ENCODE measurements at places on chromosomes 7 and 10.

DNA sequence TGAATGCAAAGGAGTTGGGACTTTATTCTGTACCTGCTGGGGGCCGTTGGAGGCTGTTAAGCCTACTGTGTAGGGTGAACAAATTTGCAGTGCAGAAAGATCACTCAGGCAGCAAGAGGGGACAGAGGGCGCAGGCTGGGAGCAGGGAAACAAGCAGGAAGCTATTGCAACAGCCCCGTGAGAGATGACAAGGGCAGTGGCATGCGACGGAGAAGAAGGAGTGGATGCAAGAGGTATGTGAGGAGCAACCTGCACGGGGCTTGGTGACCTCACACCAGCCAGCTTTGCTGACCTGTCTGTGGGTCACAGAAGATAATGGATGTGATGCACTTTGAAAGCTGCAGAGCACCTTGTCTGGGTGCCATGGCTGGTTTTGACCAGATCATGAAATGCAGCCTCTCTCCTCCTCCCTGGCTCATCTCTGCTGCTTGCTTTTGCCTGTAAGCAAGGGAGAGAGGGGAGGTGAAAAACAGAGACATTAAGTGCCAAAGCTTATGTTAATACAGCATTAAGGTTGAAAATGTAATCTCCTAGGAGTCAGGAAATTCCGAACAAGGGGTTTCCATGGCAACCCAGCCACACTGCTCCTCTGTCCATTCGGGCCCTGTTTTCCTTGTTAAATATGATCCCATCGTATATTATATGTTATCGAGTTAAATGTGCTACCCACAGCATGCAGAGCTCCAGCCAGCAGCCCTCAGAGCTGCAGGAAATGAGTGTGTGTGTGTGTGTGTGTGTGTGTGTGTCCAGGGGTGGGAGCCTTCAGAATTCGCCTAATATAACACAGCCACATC is 314.3 kb upstream of the ZMIZ1 start:
- DNase-seq, result no peak

DNA sequence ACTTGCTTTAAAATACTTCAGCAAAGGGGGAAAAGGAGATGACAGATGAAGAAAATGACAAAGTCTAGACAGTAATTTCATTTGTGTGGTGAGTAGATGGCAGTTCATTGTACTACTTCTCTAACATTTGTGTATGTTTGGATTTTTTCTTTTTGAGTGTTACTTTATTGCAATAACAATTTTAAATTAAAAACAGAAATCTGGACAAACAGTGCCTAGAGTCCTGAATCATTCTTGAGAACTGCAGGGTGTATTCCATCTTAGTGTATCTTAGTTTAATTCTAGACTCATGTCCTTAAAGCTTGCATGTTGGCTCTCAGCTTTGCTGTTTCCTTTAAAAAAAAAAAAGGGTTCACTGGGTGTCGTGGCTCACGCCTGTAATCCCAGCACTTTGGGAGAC is 31.1 kb downstream of the HOXA1 start:
- DNase-seq, result no peak

DNA sequence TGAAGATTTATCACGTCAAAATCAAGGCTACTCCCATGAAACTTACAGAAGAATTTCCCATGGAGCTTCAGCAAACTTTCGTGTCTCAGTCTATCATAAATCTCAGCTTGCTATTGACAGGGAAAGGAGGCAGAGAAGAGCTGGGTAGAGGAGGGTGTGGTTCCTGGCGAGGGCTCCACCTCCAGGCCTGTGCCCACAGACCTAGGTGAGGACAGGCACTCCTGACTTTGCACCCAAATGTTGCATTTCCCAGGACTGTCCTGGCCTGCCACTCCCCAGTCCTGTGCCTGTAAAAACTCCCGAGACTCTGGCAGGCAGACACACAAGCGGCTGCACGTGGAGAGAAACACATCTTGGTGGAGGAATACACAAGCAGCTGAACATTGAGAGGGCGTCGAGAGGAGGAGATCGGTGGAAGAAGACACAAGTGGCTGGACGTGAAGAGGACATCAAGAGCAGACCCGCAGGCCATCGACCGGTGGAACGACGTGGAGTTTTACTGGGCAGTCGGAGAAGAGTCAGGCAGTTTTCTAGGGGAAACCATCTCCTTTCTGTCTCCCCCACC is 145.1 kb downstream of the CTNNA3 start:
- no peak for DNase-seq

- DNase-seq, result no peak
Observed at GRCh38 chr10:2543142-2543886, 524.0 kb upstream of the PFKP start.

GRCh38 chr10:398954-399353 is 263.7 kb downstream of the ZMYND11 start:
- no peak for DNase-seq

- no peak for DNase-seq
Observed at GRCh38 chr7:129993275-129993674, 40.5 kb upstream of the UBE2H start.

- DNase-seq, result no peak
Observed at GRCh38 chr10:35425595-35425994, 89.3 kb downstream of the CCNY start.

GRCh38 chr7:28190077-28190710 is 9.6 kb upstream of the JAZF1 start:
- DNase-seq, result no peak

DNA sequence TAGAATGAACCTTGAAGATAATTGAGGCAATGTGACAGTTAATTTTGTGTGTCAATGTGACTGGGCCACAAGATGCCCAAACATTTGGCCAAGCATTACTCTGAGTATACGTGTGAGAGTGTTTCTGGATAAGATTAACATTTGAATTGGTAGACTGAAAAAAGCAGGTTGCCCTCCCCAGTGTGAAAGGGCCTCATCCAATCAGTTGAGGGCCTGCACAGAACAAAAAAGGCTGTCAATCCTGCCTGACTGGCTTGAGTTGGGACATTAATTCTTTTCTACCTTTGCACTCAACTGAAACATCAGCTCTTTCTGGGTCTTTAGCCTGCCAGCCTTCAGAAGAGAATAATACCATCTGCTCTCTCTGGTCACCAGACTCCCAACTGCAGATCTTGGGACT is 56.6 kb upstream of the PDE1C start:
- DNase-seq, result no peak

GRCh38 chr10:93346694-93347093 is 135.4 kb downstream of the MYOF start:
- no peak for DNase-seq

DNA sequence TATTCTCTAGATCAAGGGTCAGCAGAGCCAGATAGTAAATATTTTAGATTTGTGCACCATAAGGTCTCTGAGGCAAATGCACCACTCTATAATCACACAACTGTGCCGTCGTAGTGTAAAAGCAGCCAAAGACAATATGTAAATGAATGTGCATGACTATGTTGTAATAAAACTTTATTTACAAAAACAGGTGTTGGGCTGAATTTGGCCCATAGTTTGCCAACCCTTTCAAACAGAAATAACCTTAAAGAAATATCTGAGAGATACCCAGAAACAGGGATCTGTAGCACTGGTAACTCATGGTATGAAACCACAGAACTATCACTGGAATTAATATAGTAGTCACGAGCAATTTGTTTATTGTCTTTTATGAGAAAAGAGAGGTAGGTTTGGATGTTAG is 86.0 kb downstream of the ARID5B start:
- no peak for DNase-seq

GRCh38 chr10:93208717-93209464 is 135.2 kb downstream of the CYP26A1 start:
- no peak for DNase-seq

GRCh38 chr7:20906801-20907453 is 120.2 kb upstream of the SP8 start:
- no peak for DNase-seq
